ENCODE measurements at places on chromosomes 5 and 9.

GRCh38 chr9:95785209-95785608, 90.3 kb upstream of the ERCC6L2 start:
- DNase-seq: no peak

DNA sequence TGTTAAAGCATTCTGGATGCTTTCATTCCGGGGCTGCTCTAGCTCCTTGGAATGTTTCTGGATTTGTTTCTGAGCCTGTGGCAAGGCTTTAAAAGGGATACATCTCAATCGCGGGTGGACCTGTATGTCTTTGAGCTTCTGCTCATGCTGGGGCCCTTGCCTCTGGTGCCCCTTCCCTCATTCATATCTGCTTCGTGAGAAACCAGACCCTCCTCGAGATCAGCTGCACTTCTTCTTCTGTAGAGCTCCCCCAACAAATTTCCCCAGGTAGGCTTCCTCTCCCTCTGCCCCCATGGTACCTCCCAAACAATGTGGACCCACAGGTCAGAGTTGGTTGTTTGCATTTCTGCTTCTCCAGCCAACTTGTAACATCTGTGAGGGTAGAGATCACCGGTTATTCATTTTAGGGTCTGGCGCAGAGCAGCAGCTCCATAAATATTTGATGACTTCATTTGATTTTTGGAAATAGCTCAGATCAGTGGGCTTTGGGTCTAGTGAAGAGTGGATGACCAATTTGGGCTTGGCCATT, 6.6 kb downstream of the ZNF618 start:
- DNase-seq: no peak

DNA sequence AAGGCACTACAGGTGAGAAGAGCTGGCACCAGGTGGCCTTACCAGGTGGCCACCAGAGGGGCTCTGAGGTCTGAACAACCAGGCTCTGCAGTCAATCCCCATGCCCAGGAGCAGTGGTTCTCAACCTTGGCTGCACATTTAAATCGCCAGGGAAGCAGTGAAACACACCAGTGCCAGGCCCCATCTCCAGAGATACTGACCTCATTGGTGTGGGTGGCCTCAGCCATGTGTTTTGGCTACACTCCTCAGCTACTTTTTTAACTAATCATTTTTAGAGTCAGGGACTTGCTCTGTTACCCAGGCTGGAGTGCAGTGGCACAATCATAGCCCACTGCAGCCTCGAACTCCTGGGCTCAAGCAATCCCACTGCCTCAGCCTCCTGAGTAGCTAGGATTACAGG, 56.0 kb downstream of the GABBR2 start:
- no peak for DNase-seq

DNA sequence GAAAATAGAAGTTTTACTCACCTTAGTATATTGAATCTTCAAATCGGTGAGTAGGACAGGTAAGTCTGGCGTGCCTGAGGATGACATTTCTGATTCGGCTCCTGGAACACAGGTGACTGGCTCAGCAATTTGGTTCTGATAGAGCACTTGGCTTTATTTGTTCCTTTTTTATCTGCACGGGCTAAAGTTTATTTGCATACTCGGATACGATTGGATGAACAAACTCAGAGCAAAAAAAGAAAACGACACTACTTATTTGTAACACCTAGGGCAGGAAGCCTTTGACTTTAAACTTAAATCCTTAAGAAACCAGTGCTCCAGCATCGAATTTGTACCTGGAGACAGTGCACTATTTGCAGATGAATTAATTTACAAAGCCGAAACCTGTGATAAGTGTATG, at the start of gene ALDH1A1:
ALDH1A1 (minus strand) TSS at position 140 of the 400 bp plus-strand sequence; CDS start at position 87, 53 bp downstream.
- DNase-seq: no peak

GRCh38 chr9:73162987-73163768, 11.5 kb downstream of the ANXA1 start:
- DNase-seq: no peak

DNA sequence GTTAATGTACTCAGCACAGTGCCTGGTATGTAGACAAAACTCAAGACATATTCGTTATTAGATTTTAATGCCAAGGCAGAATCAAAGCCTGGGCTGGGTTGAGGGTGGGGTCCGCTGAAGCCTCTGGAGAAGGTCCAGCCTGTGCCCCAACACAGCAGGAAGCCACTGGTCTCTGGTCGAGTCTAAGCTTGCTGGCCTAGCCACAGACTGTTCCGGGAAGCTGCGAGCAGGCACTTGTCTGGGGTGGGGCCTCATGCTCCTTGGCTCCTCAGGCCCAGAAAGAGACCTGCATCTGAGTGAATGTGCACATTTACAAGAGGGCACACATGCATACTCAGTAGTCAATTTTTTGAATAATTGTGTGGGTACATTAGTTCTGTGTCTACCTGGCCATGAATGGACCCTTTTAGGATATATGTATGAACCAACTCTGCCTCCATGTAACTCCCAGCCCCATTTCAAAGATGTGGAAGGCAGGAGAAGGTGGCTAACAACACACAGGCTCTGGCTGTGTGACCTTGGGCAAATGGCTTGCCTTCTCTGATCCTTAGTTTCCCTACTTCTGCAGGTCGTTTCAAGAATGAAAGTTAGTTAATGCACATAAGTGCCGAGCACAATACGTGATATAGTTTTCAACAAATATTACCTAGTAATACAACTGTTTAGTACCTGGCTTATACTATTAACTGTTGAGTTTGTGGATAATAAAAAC, 18.3 kb downstream of the FAT2 start:
- DNase-seq: no peak

DNA sequence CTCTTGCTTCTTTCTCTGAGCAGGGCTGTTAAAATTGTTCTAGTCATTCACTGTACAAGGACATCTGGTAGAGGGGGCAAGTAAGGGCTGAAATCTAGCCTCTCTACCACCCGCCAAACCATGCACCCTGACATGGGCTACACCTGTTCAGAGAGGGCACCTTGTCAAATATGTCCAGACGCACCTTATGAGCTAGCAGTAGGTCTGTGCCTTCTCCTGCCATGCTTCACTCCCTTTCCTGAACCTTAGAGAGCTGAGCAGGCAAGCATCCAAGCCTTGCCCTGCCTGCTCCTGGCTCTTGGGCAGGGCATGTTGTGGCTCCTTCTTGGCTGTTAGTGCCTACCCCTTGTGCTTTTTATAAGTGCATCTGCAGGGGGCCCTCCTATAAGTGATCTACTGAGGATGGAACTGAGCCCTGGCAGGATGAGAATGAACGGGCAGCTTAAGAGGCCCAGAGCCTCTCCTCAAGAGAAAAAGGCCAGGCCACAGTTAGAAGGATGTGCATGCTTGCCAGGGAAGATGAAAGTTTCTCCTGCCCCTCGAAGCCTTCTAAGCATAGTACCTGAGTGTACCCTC, 3.8 kb upstream of the NEUROG1 start:
- DNase-seq: no peak

- no peak for DNase-seq
Observed at GRCh38 chr9:98573749-98574278, 134.9 kb downstream of the GABBR2 start.

- no peak for DNase-seq
Observed at GRCh38 chr9:113349445-113350094, at the start of gene BSPRY. BSPRY (plus strand) TSS chr9:113349541; CDS start chr9:113349580, 39 bp downstream.

DNA sequence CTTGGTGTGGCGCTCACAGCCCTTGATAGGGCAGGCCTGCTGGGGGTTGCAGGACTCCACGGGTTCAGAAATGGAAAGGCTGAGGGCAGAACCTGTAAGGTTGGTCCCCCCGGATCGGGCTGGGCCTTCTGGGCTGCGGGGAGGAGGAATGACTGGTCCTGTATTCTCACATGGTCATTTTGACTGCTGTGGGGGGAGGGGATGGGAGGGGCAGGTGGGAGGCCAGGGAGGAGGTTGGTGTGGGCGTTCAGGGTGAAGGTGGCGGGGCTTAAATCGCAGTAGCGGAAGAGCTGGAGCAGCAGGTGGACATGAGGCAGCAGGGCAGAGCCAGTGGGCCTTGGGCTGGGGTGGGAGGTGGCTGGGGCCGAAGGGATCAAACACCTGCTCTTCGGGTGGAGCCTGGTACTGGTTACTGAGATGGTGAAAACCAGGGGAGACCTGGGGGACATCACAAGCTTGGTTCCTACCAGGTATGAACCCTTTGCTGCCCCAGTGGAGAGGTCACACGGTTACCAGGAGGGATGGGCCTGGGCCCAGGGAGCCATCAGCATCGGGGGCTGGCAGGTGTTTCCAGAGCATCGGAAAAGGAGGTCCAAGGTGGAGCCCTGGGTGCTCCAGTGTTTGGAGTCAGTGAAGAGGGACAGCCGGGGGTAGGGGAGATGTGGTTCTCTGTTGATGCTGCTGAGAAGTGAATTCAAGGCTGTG, 1.8 kb downstream of the MRPS2 start:
- no peak for DNase-seq

GRCh38 chr5:113212244-113212920, 222.4 kb downstream of the TSSK1B start:
- DNase-seq: no peak

DNA sequence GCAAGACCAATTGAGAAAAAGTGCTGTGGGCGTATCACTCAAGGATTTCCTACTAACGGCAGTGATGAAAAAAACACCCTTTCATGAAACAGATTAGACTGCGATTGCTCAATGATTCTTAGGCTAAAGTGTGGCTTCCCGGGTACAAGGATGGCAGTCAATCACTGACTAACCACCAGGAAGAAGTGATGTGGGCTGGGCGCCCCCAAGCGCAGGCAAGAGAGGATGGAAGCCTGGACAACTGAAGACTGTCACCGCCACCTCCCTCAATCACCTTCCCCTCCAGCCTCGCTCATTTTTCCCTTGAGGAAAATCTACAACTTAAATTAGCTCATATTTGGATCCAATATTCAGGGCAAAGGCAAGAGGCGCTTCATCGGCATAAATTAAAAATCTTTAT, 707.2 kb downstream of the MTRR start:
- no peak for DNase-seq

- no peak for DNase-seq
Observed at GRCh38 chr9:129624168-129624759, 1.7 kb upstream of the NTMT1 start.

GRCh38 chr5:66958201-66958979, 238.2 kb downstream of the CD180 start:
- no peak for DNase-seq

DNA sequence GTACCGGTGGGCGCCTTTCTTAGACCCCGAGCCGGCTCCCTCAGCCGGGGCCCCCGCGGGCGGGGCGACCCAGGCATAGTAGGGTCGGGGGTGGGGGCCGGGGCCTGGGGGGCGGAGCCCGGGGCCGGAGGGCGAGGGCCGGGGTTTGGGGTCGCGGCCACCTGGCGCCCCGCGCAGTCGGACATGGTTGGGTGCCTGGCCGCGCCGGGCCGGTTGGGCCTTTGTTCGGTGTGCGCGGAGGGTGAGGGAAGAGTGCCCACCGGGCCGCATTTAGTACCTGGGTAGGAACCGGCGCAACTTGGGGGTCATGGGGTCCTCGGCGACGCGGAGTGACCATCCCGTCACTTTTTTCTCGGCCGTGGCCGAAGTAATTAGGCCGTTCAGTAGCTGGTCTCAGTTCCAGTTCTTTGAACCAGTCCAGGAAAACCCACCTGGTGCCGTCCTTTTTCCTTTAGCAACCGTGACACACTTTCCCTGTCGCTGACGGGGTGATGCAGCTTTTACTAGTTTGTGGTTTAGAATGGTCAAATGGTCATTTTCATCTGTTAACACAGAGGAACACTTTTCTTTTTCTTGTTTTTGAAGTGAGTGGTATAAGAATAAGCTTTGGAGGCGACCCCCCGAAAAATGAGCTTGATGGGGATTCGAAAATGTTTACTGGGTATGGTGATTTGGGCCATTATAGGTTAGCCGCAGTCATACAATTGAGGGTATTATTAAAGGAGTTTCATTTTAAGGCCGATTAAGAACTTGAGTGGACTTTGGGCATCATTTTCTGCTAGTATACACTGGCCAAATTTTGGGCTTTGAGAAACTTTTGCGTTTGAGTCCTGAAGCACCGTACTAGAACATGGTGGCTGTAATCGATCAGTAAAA, 589 bp downstream of the CKS2 start:
- DNase-seq: no peak

DNA sequence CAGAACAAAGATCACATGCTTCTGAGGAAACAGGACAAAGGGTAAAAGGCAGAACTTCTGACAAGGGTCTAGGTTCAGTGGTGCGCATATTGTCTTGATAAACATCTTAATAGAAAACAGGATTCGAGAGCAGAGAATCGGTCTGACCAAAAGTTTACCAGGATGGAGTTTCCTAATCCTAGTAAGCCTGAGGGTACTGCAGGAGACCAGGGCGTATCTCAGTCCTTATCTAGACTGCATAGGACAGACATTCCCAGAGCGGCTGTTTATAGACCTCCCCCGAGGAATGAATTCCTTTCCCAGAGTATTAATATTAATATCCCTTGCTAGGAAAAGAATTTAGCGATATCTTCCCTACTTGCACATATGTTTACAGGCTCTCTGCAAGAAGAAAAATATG, 32.4 kb upstream of the TNFSF8 start:
- DNase-seq: no peak
